Large intestine (tissue), 12 donors: ENCODE measurements at places on chromosomes 12 and 14. TPM values are rescaled to one million over a fixed set of nuclear protein-coding genes. Genes with fewer than 3 reads are reported as not detected.

DNA sequence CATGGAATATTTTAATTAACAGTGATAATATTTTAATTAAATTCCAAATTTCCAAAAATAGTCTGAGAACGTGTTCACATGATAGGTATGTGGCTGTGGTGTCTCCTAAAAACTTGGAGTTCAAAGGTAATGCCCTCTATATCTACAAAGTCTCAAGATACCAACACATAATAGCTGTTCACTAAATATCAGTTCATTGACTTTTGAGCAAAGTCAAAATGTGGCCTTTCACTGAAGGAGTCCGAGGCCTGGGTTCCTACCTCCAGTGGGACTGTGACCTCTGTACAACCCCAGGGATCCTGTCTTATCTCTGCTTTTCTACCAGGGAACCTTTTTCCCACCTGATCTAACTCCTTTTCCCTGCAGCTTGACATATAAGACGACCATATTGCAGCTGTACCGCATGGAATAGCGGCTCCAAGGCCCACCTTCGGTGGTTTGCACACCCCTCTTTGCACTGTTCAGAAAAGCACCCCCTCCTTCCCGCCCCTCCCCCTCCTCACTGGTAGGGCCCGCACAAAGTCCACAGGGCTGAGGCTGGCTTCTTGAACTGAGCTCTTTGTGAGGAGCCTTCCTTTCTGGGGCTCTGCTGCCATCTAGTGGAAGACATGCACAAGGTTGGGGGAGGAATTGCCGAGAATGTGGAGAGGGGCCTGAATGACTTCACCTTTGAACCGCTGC, 3.1 kb downstream of the CCND2 start:
- DNase-seq = peak; percentile 94

- DNase-seq = peak; percentile 66
These were observed at the start of gene SAMD4A for GRCh38 chr14:54566410-54567223. TSS of gene SAMD4A (plus strand) at chr14:54567128. CDS start at chr14:54567917, 789 bp downstream.

DNA sequence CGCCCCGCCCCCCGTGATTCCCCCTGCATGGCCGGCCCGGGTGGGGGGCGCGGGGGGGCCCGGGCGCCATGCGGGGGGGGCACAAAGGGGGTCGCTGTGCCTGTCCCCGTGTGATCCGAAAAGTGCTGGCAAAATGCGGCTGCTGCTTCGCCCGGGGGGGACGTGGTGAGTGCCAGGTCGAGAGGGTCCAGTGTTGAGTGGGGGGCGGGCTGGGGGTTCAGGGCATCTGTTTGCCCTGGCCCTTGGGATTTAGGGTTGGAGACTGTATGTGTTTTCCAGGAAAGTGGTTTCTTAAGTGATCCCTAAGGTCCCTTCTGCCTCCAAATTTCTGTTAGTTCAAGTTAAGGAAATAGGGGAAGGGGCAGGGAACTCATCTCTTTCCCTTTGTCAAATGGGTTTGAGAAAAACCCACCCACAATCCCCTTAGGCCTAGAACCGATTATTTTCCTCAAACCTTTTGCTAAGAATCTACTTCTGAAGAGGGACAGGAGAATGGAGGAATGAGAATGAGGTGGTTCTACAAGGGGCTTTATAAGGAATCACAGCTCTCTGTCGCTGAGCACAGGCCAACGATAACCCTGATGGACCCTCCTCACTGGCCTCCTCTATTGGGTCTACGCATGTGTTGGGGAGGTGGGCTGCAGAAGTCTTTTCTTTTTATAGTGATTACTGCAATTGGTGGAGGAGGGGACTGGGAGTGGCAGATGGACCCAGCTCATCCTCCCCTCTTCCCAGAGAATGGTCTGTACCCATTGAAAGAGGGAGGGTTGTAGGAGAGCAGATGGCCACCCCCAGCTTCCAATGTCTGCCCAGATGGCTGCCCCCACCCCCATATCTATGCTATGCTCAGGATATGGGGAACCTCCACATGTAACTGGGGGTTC, 834 bp downstream of the ARHGEF25 start:
- DNase-seq = no peak

DNA sequence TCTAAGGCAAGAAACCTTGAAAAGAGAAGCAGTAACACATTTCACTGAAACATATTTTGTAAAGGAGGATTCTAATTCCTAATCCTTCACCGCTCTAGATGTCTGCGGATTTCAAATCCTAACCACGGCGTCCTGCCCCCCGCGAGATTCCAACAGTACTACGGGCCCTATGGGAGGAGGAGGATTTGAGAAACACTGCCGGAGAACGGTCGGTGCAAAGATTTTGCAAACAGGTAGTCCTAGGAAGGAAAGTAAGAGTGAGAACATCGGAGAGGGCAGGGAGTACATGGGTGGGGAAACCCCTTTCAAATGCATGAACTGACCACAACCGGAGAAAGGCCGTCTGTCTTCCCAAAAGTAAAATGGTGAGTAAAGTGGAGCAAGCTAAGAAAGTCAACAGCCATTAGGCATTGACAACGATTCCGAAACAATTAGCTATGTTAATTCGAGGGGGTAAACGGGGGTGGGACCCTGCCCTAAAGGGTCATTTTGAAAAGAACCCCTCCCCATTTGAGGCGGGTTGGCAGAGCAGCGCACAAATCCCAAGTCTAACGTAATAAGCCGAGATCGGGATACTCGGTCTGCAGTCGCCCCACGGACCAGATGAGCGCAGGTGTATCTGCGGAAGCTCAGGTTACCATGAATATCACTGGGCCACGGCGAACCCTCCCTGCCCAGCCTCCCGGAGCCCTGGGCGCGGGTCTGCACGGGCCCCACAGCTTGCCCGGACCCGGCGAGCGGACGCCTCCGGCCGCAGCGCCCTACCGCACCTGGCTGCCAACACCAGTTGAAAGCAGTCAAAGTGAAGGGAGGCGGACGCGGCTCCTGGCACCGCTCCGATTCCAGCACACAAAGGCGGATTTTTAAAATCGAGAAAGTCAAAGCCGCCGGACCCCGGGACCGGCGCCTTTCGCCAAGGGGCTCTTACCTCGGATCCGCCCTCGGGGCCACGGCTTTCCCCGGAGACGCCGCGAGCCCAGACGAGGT, 662 bp downstream of the EPS8 start:
- DNase-seq = peak; percentile 33

DNA sequence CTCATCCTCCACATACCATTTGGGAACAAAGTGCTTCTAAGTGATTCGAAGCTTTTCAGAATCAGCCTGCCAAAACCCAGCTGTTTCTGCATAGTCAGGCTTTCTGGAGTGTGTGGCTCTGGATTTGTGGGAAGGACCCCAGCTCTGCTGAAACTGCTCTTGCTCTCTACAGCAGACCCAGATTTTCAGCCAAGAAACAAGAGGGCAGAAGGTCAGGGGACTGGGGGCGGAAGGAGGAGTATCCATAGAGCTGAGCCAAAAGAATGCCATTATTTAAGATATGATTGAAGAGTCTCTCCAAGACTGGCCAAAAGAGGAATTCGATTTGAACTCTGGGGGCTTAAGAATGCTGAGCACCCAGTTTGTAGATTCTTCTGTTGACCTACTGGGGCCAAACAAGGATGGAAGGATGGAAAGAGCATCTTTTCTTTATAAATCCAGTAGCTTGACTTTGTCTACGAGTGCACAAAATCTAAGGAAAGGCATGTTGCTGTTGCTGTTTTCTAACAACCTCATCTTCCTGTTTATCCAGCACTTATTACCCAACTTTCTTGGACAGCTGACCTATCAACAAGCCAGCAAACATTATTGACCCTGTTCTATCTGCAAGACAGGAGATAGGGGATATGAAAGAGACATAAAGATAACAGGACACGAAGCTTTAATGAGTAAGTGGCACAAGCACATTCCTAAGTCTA, 29.2 kb downstream of the FBLN5 start:
- DNase-seq = peak; percentile 18

DNA sequence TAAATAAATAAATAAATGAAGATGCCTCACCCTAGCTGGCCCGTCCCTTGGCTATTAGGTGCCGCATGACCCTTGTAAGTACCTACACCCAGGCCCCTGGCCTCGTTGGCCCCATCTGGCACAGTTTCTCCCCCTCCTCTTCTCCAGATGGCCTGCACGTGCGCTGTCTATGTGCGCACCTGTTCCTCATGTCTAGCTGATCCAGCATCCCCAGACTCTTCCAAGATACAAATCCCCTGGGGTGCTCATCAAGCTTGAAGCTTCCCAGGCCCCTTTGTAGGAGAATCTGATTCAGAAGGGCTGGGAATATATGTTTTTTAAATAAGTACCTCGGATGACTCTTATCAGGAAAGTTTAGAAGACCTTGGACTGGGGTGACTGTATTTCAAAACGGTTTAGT, 133.3 kb downstream of the CHST11 start:
- no peak for DNase-seq

DNA sequence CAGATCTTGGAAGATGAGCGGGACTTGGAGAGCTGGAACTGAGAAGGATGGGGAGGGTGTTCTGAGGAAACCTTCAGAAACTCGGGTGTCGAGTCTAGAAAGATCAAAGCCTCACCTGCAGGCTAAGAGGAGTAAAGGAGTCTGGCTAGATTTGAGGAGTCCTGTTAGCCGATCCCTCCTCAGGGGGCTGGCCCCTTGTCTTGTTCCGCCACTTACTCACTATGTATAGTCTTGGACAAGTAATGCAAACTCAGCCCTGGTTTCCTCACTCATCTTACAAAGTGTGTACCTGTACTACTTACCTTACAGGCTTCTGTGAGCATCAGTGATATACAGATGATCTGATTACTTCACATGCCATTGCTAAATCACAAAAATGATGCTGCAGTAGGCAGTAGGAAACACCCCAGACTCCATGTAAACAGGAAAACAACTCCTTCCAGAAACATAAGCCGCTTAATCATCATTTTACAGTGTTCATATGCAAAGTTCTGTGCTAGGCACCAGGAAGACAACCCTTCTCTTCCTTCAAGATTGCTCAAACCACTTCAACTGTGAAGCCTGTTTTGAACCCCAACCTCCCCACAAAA, 2.0 kb upstream of the SPTLC2 start:
- no peak for DNase-seq

GRCh38 chr14:101255765-101256125, 305.6 kb upstream of the DIO3 start:
- DNase-seq = no peak

- DNase-seq = no peak
These were observed 58.0 kb downstream of the DIP2B start for GRCh38 chr12:50562520-50563433.

DNA sequence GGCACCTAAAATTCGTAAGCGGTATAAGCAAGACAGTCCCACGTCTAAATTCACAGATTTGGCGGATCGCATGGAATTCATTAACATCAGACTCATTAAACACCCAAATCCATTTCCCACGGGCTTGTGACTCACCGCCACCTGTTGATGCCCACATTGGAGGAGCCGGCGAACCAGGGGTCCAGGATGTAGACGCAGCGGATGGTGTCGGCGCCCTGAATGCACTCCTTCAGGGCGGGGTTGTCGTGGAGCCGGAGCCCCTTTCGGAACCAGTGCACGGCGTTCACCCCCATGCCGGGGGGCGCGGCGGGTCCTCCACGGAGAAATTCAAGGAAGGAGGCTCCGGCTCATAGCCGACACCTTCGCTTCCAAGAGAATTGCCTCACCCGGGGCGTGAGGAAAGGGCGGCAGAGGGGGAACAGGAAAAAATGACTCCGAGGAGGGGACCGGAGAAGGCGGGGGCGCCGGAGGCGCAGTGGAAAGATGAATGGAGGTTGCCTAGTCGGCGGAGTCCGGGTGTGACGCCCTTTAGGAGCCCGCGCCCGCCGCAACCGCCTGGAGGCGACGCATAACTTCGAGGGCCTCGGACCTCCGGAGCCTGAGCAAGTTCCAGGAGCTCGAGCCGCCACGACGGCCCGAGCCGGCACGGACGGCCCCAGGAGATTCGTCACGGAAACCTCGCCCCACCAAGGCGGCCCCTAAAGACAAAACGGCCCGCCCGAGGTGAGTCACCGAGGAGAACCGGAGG, 506 bp downstream of the CRY1 start:
- DNase-seq = peak; percentile 65

DNA sequence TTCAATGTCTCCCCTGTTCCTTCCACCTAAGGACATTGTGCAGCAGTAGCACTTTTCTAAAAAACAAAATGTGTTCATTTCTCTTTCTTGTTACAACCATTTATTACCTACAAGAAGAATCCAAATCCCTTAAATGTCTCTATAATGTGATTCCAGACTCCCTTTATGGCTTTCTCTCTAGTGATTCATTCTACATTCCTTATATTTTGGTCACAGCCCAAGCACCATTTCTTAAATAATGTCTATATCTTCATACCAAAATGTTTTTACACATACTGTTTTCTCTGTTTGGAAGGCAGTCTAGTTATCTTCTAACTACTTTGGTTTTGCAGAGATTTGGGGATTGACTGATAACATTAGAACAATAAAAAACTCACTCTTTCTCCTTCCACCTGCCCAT, 1037.3 kb upstream of the FLRT2 start:
- no peak for DNase-seq

DNA sequence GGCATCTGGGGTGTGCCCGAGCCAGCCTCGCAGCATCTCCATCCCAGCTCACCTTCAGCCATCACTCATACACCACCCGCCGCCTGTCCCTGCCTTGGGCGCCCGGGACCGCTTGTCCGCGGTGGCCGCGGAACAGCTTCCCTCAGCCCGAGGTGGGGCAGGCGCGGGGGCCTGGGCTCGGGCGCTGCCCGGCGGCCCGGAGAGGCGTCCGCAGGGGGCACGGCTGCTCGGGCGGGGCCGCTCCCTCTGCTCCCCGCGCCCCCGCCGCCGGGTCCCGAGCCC, 430 bp downstream of the SLC41A2 start:
- DNase-seq = no peak

- DNase-seq = peak; percentile 31
These were observed 56.3 kb upstream of the KCNA5 start for GRCh38 chr12:4987076-4988046.

Gene LRIG3
- polyA plus RNA-seq = 38.9 TPM

Gene MYF6
- 0.21 TPM for polyA plus RNA-seq

Gene DPPA3
- polyA plus RNA-seq = not detected

Gene RD3L
- polyA plus RNA-seq = not detected
